ENCODE measurements at places on chromosomes 4 and X.

GRCh38 chrX:77446029-77446585 lies 1.1 kb upstream of the FGF16 start:
- no peak for DNase-seq

DNA sequence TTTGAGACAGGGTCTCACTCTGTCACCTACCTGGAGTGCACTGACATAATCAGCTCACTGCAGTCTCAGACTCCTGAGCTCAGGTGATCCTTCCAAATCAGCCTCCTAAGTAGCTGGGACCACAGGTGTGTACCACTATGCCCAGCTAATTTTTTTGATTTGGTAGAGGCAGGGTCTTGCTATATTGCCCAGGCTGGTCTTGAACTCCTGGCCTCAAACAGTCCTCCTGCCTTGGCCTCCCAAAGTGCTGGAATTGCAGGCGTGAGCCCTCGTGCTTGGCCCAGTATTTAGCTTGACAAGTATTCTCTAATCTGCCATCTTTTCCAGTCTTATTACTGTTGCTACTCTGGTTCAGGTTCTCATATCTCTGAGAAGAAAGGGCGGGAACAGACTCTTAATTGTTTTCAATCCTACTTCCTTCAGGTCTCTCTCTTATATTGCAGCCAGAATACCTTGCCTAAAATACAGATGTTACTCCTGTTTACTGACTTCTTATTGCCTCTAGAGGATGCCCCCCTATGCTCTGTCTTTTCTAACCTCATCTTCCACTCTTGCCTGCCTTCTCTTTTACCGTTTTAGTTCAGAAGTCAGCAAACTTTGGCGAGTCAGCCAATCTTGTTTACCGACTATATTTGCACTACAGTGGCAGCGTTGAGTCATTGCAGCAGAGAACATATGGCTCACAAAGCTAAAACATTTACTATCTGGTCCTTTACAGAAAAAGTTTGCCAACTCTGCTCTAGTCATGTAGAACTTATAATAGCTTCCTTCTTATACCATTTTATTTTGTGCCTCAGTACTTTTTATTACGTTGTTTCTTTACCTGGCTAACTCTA lies 19.0 kb downstream of the MRPL1 start:
- no peak for DNase-seq

DNA sequence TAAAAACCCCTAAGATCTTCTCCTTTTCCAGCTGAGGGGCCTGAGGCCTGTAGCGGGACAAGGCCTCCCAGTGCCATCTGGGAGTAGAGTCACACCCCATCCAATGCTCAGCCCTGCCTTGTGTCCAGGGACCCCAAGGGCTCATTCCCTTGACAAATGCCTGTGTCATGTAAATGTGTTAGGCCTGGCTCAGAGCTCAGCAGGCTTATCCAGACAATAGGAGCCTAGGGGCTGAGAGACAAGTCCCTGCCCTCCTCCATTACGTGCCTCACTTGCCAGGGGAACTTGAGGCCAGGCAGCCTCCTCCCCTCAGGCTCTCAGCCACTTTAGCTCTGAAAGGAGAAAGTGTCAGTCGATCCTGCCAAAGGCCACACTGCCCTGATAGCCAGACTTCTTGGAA lies 166.8 kb upstream of the MAMLD1 start:
- DNase-seq = no peak

- no peak for DNase-seq
Observed at GRCh38 chr4:185190306-185190856, 13.4 kb downstream of the CFAP97 start.

- no peak for DNase-seq
Observed at GRCh38 chr4:48635980-48636379, 144.1 kb downstream of the FRYL start.

Measured in stimulated activated CD4-positive, alpha-beta T cell treated with anti-CD3 and anti-CD28 coated beads, Interleukin-15, amount 100 ng/mL, for 1 hour (primary cell).